ENCODE measurements at places on chromosomes 16 and 17.

GRCh38 chr17:10772425-10773380, 31.2 kb downstream of the TMEM238L start:
- DNase-seq, result peak; percentile 69

GRCh38 chr17:47789611-47790561, 31.7 kb downstream of the OSBPL7 start:
- DNase-seq, result peak; percentile 55

- no peak for DNase-seq
Measured at GRCh38 chr16:1981398-1981836, at the start of gene NOXO1. NOXO1 (minus strand) TSS chr16:1981469; CDS start chr16:1981179, 290 bp downstream.

- DNase-seq, result no peak
Measured at GRCh38 chr17:32287804-32288511, 22.3 kb downstream of the RHBDL3 start.

DNA sequence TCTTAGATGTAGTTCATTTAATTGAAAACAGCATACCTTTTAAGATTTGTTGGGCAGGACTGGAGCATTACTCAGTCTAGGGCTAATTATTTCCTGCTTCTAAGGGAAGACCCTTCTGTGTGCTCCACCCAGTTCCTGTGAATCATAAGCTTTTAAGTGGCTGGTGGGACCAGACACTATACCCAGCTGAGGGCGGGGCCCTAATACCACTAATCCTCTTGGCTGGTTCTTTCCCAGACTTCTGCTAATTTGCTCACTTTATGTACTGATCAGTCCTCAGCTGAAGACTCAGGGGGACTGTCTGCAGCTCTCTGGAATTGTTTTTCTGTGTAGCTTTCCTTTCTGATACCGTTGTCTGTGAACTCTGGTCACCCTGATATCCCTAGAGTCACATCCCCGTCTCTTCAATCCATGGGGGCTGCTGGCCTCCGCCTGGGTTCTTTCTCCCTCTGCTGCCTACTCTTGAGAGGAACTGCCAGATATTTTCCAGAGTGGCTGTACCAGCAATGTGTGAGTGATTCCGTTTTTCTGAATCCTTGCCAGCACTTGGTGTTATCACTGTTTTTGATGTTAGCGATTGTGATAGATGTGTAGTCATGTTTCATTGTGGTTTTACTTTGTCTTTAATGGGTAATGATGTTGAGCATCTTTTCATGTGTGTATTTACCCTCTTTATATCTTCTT, 35.1 kb downstream of the MFSD11 start:
- DNase-seq, result no peak

DNA sequence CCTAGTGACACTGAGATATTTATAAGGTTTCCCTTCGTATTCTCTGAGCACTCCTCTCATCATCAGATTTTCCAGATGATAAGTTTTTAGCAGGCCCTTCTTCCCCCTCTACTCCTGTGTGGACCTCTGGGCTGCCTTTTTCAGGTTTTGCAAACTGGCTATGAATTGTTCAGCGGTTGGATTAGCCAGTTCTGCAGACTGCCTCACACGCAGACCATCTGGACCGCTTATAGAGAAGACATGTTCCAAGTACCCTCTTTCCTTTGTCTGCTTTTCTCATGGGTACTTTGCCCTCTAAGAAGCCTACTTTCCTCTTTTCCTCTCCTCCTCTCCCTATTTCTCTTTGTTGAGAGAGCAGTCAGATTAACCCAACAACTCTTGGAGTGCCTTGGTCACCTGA, 111.6 kb downstream of the GRIN2A start:
- DNase-seq, result no peak

DNA sequence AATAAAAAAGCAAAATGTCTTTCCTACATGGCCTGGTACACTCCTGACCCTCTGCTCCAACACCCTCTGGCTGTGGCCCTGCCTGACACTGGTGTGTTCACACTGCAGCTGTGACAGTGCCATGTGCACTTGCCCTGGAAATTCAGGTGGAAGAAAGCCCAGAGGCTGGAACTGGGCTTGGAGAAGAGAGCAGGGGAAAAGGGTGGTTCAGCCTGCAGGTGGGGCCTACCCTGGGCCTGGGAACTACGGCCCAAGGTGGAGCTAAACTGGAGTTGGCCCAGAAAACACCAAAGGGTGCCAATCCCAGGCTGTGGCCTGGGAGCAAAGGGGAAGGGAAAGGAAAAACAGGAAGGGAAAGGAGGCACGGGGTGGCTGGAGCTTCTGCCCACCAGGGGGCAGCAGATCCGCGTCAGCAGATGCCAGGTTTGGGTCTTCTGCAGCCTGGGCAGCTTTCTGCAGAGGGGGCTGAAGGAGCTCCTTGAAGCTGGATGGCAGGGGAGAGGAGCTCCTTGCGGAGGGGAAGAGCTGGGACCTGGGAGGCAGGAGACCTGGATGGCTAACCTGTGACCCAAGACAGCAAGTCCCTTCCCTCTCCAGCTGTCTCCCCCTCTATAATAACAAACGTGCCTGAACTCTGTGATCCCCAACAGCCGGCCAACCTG, 15.4 kb upstream of the CTCF start:
- peak; percentile 79 for DNase-seq

DNA sequence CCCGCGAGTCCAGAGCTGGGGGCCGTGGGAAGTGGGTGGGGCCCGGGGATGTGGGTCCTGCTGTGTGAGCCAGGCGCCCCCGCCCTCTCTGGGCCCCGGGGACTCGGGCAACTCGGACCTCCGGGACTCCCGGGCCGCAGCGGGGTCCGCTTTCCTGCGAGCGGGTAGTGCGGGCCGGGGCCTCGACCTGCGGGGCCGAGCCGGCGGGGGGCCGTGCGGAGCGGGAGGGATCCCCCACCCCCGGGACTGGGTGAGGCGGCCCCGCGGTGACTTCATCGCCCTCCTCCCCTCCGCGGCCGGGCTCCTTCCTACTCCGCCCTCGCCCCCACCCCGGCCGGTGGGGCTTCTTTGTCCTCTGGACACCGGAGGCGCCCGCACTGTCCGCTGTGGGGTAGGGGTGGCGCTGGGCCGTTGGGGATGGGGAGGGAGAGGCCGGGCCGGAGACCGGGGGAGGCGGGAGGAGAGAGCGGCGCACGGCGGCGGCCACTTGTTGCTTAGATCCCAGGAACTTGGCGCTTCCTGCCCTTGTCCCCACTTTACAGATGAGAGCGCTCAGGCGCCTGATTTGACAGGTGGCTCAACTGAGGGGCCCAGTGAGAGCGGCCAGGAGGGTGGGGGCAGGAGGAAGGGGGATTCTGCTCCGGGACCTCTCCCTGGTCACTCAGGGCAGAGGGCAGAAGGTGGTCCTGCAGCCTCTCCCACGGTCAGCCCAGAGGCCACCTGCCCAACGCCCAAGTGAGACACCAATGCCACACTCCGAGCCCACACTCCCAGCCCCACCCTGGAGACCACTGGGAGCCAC, 874 bp downstream of the CMTM3 start:
- DNase-seq, result peak; percentile 36

- DNase-seq, result no peak
Measured at GRCh38 chr16:48232493-48233040, 11.5 kb upstream of the LONP2 start.

GRCh38 chr16:15571557-15571956, 71.4 kb downstream of the MARF1 start:
- DNase-seq, result no peak

- DNase-seq, result no peak
Measured at GRCh38 chr17:78104540-78104941, 24.0 kb downstream of the TMC6 start.

- no peak for DNase-seq
Measured at GRCh38 chr16:29025218-29025617, 40.4 kb downstream of the LAT start.

GRCh38 chr17:59825533-59826322, 67.0 kb downstream of the TUBD1 start:
- DNase-seq, result no peak

GRCh38 chr17:41301204-41301790, 1.4 kb downstream of the KRTAP29-1 start:
- no peak for DNase-seq

DNA sequence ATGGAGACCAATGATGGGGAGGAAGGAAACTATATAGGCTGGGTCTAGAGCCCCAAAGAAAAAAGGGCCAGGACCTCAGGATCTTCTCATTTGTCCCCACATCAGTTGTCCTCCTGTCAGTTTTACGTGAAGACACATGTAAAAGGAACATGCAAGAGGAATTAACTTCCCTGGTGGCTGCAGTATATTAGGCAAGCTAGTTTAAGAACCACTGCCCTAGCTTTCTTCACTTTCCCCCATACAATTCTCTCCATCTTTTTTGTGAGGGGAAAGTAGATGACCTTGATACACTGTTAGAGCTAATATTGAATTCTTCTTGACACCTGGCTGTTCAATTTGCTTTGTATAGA, 2.3 kb downstream of the MAP3K3 start:
- no peak for DNase-seq

DNA sequence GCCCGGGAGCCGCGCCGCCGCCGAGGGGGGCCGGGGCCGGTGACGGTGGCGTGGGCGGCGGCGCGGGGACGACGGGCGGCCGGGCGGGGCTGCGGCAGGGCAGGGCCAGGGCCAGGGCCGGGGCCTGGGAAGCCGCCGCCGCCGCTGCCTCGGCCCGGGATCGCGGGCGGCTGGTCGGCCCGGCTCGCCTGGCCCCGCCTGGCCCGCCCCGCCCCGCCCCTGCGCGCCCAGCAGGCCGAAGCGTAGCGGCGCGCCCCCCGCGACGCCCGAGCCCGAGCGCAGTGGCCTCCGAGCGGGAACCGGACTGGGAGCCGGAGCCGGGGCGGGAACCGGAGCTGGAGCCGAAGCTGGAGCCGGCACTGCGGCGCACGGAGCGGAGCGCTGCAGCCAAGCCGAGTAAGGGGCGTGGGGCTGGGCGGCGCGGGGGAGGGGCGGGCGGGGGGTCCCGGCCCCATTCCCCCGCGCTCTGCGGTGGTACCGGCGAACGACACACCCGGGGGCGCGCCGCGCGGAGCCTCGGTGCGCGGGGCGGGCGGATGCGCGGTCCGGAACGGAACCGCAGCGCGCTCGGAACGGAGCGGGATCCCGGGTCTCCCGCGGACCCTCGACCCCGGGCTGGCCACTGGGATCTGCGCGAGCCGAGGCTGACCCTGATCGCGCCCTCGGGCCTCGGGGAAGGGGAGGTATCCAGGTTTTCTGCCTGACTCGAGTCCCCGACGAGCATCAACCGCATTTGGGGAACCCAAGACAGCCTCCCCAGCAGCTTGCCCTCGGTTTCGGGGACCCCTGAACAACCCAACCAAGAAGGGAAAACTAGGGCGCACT, at the start of gene BEAN1:
Gene BEAN1 (plus strand): TSS at position 260 of the 825 bp plus-strand sequence. CDS start 10,382 bp downstream, outside the sequence.
- peak; percentile 29 for DNase-seq

- DNase-seq, result no peak
Measured at GRCh38 chr16:12094537-12095265, 118.2 kb downstream of the SNX29 start.

DNA sequence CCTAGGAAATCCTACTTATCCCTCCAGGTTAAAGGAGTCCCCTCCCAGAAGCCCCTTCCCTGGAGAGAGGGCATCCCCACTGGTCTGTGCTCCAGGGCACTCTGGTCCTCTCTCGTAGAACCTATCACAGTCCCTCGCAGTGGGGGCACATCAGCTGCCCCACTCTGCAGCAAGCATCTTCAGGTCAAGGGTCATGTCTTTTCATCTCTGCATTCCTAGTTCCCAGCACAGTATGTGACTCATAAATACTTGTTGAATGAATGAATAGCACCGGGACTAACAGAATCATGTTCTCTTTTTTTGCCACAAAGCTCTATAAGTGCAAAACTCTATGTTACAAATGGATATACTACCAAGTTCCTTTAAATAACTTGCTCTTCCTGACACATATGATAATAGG, 36.0 kb downstream of the RNF157 start:
- DNase-seq, result no peak

DNA sequence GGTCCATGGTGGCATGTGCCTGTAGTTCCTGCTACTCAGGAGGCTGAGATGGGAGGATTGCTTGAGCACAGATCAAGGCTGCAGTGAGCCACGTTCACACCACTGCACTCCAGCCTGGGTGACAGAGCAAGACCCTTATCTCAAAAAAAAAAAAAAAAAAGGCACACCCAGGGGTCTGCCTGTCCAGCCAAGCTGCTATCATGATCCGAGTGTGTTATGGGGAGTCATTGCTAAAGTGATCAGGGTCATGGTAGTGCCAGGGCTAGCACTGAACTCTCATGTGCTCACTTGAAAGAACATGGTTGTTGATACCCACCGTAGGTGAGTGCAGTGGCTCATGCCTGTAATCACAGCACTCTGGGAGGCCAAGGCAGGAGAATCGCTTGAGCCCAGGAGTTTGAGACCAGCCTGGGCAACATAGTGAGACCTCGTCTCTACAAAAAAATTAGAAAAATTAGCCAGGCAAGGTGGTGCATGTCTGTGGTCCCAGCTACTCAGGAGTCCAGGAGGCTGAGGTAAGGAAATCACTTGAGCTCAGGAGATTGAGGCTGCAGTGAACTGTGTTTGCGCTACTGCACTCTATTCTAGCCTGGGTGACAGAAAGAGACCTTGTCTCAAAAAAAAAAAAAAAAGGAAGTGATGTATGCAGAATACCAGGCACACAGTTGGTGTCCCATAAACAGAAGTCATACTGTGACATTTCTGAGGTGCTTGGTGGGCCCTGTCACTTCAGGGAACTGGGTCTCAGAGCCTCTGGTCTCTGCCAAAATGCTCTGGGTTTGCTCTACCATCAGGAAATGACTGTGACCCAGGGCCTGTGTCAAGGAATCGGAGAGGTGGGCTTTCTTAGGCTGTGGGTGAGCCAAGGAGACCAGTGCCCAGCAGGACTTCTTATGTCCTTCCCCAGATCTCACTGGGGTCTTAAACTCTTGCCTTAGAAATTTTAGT, 2.2 kb downstream of the PRM1 start:
- DNase-seq, result no peak

DNA sequence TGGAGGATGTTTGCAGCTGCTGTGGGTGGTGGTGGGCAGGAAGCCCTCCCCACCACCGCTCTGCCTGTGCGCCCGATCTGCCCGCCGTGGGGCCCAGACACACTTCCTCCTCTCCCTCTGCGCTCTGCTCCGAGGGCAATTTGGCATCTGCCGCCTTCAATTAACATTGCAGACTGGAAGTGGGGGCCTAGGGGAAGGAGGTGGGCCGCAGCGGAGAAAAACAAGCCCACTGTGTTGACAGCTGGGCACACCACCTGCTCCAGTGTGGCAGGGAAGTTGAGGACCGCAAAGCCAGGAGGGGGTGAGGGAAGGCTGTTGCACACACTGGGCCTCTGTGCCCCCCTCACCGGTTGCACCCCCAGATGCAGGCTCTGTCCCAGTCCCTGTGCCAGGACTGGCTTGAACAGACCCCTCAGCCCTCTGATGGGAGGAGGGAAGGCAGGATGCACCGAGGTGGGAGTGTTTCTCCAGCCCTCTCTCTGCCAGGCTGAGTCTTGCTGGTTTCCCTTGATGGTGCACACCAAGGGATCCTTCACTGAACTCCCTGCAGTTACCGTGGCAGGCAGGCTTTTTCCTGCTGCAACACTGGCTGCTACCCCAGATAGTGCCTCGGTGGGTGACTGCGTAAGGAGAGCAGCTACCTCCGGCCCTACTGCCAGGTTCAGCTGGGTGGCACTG, 72.8 kb upstream of the MED9 start:
- DNase-seq, result no peak

- DNase-seq, result peak; percentile 27
Measured at GRCh38 chr16:46947900-46948547, 25.4 kb downstream of the DNAJA2 start.

- peak; percentile 13 for DNase-seq
Measured at GRCh38 chr17:17416007-17416399, 60.8 kb upstream of the MED9 start.

GRCh38 chr16:27287887-27288286, 19.3 kb upstream of the NSMCE1 start:
- no peak for DNase-seq

Measured in neural crest cell (in vitro differentiated cells).